ENCODE measurements at places on chromosomes 1 and 21.

- no peak for DNase-seq
These were observed 40.8 kb upstream of the NEXN start for GRCh38 chr1:77847621-77848080.

DNA sequence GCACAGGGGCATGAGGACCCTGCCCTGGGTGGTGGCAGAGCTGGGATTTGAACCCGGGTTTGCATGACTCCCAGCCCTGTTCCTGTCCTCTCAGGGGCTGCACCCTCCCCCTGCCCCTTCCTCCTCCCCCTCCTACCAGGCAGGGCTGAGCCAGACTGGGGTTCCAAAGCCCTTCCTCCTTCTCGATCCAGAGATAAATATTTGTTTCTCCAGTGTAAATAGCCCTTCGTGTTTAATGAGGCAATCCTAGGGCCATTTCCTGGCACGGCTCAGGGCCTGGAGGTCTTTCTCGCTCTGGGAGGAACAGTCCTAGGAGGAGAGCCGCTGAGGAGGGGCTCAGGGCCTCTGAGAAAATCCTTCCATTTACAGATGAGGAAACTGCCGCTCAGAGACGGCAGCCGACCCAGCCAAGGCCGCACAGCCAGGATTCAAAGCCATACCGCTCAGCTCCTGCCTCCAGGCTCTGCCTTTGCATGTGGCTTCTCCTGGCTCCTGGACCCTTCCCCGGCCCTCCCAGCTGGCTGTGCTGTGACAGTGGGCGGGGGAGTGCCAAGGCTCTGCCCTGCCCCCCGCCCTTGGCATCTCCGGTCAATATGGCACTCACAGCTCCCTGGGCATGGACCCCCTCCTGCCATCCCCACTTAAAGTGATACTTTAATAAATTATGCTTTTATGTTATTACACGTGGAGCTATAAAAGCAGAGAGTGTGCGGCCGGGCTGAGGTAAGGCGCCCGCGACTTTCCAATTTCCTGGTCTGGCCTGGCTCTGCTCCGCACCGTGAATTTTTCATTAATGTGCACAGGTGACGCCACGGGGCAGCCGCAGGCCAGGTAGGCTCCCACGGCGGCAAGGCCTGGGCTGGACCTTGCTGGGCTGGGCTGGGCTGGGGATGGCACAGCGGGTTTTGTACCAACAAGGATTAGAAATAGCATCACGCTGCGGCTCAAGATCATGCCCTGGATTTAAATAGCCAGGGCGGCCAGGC is 114.7 kb upstream of the WNT4 start:
- DNase-seq, result peak; percentile 60

DNA sequence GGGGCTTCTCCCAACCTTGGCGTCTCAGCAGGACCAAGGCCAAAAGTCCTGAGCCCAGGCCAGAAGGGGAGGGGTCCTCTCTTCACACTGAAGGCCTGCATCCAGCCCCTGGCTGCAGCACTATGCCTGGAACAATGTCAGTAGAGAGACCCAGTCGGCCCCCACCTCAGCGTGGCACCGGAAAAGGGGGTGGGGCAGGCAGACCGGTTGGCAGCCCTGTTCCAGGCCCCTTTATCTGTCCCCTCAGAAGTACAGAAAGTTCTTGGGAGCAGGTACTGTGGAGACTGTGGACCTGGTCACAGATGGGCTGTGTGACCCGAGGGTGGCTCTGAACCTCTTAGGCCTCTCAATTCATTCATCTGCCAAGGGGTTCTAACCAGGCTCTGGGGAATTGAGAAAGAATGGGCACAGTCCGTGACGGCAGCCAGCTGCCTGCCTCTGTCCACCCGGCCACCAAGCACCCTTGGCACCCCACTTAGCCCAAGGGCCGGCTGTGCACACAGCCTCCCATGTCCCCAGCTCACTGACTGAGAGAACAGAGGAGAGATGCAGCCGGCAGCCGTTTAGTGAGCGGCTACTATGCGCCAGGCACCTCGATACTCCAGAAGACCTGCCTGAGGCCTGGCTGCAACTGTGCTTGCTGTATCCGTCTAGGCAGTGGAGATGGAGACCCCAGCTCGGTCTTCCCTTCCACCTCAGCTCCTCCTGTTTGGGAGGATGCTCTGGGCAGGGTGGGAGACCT is 23.9 kb downstream of the RUNX3 start:
- DNase-seq, result no peak

DNA sequence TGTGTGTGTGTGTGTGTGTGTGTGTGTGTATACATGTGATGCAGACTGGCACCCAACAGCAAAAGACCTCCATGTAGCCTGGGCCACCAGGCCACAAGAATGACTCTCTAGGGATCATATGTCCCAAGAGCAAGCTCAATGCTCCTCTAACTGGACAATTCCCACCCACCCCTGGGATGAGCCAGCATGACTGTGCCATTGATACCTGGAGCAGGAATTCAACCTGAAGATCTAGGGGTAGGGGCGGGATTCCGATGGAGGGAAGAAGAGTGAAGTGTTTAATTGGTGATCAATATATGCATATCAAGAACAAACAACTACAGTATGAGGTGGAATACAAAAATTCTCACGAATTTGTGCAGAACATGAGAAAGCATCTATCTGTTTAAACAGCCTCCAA is 136.2 kb downstream of the PSMG1 start:
- DNase-seq, result no peak

DNA sequence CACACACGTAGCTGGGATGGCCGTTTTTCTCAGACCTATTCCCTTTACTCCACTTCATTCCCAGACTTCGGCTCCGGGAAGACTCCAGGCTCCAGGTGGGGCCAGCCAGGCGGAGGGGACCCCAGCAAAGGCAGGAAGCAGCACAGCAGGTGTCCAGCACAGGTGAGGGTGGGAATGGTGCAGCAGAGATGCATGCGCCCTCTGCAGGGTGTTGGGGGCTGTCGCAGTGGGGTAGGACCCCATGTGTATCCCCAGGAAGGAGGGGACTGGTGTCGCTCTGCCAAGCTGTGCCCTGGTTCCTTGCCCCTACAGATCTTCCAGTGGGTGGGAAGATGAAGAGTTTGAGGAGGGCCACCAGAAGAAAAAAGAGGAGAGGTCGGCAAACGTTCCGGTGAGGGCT is 5.3 kb downstream of the TTC24 start:
- no peak for DNase-seq

DNA sequence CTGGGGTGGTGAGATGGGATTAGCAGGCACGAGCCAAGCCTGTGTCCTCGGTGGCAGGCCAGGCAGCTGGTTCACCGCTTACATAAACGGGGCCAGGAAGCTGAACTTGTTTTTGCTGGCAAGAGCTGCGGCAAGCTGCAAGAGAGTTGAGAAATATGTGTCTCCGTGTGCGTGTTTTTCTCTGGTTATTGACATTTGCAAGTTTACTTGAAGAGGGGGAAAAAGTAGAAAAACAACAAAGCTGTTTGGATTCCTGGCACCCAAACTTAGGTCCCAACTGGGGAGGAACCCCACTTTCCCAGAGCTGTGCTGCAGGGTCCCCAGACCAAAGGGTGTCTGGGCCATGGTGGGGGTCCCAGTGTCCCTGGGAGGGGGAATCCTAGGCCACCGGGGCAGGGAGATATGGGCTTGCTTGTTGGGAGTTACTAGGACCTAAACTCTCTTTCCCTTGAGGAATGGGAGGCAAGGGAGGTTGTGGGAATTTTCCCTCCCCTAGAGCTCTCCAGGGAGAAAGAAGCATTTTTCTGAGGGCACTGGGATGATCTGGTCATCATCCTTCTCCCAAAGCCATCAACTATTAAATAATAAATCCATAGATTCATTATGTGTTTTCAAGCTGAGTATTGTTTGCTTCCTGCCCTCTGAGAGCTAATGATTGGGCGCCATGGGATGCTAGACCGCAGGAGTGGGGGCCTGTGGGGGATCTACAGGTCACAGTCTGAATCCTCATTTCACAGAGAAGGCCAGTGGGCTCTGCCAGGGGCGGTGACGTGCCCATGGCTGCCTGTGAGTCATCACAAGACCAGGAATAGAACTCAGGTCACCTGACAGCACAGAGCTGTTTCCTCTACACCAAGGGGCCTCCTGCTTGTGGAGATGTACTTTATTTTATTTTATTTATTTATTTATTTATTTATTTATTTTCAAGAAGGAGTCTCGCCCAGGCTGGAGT is 14.8 kb downstream of the IL6R start:
- peak; percentile 95 for DNase-seq

DNA sequence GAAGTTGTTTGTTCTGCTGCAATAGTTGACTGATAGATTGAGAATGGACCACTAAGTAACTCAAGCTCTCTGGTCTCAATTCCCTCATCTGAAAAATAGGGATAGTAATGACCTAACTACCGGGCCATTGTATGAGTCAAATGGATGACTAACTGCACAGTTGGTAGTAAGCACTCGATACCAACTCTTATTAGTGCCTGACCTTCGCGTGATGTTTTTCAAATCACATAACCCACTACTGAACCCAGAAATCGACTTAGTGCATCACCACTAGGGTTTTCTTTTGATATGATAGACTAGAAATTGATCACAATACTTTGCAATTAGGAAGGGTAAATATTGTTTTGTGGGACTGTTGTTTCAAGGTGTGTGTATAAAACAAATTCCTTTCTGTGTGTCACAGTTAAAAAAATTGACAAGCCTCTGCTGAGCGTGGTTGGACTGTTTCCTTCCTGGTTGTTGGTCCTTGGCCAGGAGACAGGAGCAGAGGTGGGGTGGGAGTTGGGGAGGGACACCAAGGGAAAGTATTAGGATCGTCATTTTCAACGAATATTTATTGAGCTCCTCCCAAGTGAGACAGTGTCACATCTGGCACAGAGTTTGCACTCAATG is 54.0 kb upstream of the LRP8 start:
- DNase-seq, result no peak

DNA sequence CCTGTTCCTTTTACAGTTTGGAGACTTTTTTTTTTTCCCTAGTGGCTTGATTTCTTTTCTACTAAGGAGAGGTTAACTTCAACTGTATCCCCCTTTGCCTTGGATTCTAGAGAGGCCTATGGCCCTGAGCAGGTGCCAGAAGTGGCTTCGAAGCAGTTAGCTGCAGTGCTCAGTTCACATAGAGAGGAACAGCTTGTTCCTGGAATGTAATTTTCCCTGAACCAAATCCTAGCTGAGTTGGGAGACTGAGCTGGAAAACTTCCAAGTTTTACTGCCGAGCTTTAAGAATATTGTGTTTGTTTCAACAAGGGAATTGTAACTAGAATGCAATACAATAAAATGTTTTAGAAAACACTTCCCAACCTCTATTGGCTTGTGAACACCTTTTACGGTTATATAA is 17.5 kb downstream of the RD3 start:
- peak; percentile 7 for DNase-seq

- DNase-seq, result peak; percentile 19
These were observed 57.5 kb downstream of the BCL9 start for GRCh38 chr1:147598621-147599361.
